ENCODE measurements at places on chromosomes 11 and 22.

DNA sequence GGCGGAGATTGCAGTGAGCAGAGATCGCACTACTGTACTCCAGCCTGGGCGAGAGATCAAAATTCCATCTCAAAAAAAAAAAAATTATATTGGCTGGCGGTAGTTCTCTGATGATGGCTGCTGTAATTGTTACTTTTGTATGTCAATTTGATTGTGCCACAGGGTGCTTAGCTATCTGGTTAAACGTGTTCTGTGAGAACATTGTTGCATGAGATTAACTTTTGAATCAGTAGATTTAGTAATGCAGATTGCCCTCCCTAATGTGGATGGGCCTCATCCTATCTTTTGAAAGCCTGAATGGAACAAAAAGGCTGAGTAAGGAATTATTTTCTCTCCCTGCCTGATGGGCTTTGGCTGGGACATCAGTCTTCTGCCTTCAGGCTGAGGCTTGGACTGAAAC lies 654.2 kb downstream of the OPCML start:
- no peak for DNase-seq

DNA sequence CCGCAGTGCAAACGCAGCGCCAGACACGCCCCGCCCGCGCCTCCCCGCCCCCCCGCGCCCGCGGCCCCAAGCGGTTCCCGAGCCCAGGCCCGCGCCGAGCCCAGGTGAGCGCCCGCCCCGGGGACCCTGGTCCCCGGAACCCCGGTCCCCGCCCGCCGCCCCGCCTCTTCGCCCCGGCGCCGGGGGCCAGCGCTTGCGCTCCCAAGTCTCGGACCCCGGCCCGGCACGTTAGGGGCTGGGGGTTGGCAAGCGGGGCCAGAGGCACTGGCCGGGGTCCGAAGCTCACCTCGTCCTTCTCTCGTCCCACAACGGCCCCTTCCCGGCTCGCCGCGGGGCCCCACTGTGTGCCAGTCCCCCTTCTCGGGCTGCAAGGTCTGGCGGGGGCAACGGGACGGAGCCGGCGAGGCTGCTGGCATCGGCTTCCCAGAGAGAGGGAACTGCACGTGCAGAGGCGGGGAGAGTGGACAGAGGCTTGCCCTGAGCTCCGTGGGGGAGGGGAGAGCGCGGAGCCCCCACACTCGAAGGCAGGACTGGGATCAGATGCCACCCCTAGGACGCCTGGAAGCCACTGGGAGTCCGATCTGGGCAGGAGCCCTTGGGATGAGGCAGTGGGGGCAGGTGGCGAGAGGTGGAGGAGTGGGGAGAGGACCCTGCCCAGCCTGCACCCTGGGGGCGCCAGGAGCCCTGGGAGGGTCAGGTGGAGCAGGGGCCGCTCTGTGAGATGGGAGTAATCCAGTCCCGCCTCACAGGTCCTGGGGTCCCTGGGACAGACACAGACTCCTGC lies 1.8 kb upstream of the AIFM3 start:
- DNase-seq: no peak

GRCh38 chr11:85531191-85531897 lies 95.8 kb downstream of the DLG2 start:
- DNase-seq: no peak

DNA sequence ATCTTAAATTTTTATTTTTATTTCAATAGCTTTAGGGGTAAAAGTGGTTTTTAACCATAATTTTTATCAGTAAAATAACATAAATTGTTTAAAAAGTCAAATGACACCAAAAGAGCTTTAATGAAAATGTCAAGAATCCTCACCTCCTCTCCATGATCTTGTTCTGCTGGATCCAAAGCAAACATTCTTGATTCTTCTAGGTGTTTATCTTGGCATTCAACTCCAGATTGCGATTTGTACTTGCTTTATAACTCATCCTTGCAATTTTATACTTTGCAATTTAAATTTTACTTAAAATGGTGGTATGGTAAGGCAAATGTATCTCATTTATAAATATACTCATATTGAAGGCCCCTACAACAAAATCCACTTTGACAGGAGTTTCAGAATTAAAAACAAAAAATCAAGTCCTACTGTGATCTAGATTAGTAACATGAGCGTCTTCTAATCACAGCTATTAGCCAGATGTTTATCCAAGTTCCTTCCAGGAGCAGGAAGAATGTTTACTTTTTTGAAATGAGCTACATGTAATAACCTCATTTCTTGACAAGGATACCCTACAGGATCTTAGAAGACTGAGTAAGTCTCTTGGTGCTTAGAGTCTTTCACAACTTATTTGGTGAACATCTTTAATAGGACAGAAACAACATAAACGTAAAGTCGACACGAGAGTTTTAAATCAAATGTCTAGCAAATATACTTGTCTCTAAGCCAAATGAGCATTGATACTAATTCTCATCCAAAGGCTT lies 72.4 kb upstream of the CARD18 start:
- DNase-seq: no peak

- DNase-seq: no peak
Observed at GRCh38 chr11:84261707-84262106, 975.5 kb upstream of the CCDC90B start.

- no peak for DNase-seq
Observed at GRCh38 chr11:82663535-82663934, 70.1 kb downstream of the FAM181B start.

DNA sequence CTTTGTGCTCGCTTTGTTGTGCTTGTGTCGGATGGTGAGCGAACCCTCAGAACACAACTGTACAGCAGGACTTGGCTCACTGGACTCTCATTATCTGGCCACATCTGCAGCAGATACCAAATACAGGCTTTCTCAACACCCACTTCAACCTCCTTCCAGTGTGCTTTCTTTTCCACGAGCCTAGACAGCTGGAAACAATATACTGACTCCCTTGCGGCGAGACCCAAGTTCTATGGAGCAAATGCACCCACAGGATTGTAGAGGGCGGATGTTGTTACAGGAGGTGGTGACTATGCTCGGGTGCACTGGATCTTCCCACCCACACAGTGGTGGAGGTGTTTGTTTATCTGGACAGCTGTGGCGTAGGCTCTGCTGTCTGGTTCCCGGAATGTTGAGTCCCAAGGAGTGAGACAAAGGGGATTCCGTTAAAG lies 204.3 kb downstream of the TENM4 start:
- DNase-seq: no peak

DNA sequence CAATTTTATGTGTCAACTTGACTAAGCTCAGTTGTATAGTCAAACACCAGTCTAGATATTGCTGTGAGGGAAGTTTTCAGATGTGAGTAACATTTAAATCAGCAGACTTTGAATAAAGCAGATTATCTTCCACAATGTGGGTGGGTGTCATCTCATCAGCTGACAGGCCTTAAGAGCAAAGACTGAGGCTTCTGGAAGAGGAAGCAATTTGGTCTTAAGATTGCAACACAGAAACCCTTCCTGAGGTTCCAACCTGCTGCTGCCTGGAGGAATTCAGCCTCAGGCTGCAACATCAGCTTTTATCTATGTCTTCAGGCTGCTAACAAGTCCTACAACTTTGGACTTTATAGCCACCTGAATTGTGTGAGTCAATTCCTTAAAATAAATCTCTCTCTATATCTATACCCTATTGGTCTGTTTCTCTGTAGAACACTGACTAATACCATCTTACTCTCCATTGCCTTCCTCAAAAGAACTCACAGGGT lies 277.2 kb upstream of the PLET1 start:
- DNase-seq: no peak

DNA sequence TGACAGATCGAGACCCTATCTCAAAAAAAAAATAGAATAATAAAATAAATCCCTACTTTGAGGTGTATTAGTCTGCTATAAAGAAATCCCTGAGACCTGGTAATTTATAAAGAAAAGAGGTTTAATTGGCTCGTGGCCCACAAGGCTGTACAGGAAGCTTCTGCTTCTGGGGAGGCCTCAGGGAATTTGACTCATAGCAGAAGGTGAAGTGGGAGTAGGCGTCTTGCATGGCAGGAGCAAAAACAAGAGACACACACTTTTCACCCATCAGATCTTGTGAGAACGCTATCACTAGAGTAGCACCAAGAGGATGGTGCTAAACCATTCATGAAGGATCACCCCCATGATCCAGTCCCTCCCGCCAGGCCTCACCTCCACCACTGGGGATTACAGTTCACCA lies 29.2 kb downstream of the CDPF1 start:
- DNase-seq: no peak

- no peak for DNase-seq
Observed at GRCh38 chr22:40042312-40042711, 47.6 kb downstream of the FAM83F start.

Measured in activated CD8-positive, alpha-beta memory T cell treated with anti-CD3 and anti-CD28 coated beads for 1 hour (primary cell).